ENCODE measurements at places on chromosomes 1 and 21.

GRCh38 chr1:87325982-87326738 lies 2.5 kb upstream of the LMO4 start:
- DNase-seq = no peak

GRCh38 chr1:215704089-215704860 lies 137.2 kb downstream of the KCTD3 start:
- DNase-seq = no peak

- DNase-seq = no peak
These were observed 54.5 kb downstream of the RRAGC start for GRCh38 chr1:38805036-38805435.

DNA sequence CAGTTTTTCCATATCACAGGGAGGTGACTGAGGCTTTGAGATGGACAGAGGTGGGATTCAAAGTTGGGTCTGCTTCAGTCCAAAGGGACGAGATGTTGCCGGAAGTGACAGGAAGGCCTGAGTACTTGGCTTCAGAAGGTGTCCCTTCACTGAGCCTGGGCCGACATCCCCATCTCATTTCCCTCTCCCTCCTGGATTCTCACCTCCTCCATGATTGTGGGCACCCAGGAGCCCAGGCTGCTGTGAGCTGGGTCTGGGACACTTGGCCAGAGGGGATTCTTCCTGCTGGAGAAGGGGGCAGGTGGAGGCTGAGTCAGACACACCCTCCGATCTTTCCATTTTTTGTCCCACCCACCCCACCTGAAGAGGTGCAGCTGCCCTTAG lies 2.8 kb upstream of the MRPS15 start:
- DNase-seq = no peak

DNA sequence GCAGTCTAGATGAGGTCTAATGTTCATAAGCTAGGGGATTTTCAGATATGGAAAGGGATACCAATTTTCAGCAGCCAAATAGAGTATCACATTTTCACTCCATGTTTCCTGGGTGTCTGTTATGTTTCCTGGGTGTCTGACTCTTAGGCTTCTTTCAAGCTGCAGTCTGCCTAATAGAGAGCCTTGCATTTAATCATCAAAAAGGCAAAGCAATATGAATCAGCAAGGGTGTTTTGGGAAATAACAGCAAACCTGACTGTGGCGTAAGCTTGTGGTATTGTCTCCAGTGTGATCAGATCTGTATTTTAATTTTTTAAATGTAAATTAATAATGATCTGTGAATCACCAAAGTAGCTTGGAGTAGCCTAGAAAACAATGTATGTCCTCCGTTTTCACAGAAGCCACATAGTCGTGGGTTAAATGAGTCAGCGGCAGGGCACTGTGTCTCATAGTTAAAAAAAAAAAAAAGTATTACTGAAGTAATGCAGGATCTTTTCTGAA lies 10.4 kb downstream of the LGALS8 start:
- no peak for DNase-seq

DNA sequence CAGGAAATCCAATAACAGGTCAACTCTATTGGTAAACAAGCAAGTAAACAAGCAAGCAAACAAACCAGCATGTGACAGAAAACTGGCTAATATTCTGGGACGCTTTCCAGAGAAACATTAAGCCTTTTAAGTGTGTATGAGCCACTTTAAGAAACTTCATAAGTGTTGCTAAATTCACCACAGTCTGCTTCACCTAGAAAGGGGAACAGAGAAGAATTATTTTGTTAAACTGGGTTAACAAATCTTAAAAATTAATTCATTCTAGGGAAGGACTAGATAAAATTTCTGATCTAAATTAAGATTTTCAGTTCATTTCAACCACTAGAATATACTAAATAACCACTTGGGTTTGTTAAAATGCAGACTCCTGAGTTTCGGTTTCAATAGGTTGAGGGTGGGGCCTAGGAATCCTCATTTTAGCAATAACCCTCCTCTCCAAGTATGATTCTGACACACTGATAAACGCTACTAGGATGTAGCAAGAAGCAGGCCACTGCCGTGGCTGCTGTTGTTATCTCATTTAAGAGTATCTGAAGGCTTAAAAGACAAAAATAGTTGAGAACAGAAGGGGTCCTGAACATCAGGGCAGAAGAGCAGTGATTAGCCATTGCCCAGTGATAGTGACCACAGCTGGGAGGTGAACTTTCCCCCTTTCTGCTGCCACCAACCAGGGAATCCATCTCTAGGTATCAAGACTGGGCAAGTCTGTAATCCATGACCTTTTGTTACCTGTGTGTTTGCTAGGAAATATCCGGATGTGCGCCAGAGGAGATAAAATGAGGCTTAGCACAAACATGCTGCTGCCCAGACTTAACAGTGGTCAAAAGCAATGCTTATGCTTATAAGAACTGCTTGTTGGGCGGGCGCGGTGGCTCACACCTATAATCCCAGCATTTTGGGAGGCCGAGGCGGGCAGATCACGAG lies 11.2 kb downstream of the CREG1 start:
- DNase-seq = no peak

- DNase-seq = no peak
These were observed 10.9 kb upstream of the SH2D1B start for GRCh38 chr1:162422662-162423375.

DNA sequence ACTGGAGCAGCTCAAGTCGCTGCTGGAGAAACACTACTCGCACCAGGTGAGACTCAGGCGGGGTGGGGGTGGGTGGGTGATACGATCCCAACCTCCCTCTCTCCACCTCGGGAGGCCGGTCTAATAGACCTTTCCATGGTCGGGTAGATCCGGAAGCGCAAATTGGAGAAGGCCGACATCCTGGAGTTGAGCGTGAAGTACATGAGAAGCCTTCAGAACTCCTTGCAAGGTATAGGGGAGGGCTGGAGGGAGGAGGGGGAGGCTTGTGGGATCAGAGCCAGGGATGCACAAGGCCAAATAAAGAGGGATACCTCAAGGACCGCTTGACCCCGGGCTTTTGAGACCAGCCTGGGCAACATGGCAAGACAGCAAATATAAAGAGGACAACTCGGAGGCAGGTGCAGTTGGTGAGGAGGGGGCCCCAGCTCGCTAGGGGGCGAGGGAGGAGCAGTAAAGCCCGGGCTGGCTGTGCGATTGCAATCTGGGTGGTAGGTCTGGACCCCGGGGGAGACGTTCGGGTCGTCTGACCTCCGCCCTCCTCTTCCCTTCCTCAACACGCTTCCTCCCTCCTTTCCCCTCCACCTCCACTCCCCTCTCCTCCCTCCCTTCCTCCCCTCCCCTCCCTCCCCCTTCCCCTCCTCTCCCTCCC lies 546 bp downstream of the HES3 start:
- no peak for DNase-seq

GRCh38 chr1:246383239-246383589 lies 123.9 kb downstream of the SMYD3 start:
- no peak for DNase-seq

GRCh38 chr1:39452540-39452939 lies 38.9 kb upstream of the BMP8A start:
- DNase-seq = no peak

DNA sequence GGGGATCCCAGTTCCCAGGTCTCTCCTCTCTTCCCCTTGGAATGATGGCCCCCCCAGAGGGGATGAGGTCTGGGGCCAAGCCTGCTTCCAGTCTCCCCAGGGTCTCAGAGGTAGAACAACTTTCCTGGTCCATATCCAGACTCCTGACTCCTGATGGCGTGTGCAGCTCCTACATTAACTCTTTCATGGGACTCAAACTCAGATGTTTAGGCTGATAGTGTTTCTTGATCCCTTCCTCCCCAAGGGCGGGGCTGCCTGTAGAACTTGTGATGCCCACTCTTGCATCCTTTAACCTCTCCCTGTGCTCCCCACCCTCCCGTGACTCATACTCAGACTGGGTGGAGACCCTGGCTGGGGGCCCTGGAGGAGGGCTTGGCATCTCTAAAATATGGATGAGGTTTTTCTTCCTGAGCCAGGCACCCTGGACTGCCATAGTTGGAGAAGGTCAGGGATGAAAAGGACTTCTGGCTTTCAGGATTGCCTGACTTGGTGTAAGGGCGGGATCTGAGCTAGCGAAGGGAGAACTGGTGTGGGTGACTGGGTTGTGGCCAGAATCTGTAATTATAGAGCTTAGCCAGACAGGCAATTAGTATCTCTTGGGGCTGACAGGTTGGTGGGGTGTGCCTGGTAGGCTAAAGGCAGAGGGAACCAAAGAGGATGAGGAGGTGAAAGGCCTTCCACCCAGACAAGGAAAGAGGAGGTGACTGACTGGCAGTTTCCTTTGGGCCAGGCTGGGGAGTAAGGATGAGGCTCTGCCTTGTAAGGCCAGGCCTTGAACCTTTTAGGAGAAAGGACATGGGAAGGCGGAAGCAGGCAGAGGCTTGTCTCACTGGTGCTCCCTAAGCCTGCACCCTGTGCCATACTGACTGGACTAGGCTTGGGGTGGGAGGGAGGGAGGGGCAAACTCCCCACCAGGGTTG lies 1.5 kb downstream of the ATP8B2 start:
- DNase-seq = no peak

DNA sequence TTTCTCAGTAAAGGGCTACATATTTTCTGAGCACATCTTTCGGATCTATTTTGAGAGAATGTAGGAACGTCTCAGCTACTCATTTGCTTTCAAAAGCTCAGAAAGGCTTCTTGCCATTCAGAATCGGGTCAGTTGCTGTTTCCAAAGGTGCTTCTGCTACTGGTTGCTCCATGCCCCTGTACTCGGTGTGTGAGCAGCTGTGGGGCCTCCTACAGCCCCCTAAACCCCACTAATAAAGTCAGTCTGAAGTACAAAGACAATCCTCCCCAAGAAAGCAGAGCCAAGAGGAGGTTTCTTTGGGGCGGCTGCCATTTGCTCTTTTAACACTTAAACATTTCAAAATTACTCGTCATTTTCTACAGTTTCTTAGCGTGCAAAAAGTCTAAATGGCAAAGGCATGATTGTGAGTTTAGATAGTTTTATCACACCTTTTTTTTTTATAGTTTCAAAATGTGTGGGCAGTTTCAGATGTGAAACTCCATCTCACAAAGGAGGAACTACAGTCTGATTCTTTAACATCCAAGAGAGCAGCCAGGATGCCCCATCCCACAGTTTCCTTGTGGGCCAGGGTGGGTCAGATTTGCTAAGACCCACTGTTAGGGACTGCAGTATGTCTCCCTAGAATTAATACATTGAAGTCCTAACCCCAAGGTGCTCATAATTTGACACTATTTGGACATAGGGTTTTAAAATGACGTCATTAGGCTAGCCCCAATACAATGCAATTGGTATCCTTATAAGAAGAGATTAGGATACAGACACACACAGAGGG lies 4.1 kb downstream of the RUNX1 start:
- no peak for DNase-seq

DNA sequence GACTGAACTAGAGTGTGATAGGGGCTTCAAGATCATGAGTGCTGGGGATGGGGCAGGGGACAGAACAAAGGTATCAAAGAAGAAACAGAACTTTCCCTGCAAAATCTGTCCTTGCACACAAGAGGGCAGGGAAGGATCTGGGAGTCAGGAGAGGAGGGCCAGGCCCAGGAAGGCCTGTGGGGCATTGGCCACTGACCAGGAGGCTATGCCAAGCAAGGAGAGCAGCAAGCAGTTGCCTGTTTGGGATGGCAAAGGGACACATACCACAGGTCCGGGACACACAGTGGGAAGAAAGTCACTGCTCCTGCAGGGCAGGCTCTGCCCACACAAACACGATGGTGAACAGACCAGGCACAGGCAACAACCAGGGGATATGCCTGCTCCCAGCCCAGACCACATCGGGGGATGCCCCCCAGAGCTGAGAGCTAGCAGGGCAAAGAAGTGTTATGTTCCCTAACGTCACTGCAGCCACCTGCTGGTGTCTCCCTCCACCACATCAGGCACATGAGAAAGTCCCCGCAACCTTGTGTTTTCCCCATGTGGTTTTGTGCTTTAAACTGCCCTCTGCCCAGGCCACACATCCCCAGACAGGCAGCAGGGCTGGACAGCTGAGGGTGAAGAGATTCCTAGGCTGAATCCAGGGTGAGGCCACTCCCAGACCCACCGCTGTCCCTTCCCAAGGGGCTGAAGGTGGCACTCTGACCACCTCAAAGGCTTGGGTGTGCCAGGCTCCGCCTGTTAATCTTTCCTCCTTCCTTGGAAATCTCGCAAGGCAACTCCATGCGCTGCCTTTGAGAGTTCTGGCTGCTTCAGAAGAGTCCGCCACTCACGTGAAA lies 53.6 kb downstream of the KIF21B start:
- DNase-seq = no peak

DNA sequence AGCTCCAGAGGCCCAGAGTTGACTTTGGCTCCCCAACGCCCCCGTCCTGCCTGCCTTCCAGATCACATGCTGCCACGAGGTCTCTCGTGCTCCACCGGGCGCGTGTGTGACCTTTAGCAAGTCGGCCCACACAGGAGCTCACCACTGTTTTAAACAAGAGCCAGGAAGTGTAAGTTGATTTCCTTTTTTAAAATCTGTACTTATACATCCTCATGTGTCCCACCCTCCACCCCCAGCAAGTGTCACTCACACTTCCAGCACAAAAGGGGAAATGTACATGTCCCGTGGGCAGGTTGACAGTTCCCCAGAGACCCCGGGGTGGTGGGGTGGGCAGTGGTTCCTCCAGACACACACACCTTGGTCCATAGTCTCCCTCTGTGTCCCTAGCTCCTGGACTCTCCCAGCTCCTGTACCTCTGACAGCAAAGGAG lies 84.4 kb downstream of the STUM start:
- DNase-seq = no peak

GRCh38 chr1:154157520-154158306 lies 2.8 kb upstream of the NUP210L start:
- DNase-seq = no peak

DNA sequence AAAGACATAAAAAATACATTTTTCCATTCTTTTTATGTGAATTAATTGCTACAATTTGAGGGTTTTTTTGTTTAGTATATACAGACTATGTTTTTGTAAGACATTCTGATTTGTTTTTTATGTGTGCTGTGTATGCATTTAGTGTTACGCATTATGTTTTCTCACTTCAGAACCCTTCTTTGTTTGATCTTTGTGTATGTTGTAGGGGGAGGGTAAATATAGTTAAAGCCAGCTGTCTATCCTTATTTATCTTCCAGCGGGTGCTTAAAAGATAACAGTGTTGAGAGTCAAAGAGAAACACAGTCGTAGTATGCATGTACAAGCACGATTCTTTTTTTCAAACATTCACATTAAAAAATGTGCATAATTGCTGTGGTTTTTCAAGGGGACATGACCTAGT lies 97.5 kb upstream of the KIAA1614 start:
- DNase-seq = no peak

DNA sequence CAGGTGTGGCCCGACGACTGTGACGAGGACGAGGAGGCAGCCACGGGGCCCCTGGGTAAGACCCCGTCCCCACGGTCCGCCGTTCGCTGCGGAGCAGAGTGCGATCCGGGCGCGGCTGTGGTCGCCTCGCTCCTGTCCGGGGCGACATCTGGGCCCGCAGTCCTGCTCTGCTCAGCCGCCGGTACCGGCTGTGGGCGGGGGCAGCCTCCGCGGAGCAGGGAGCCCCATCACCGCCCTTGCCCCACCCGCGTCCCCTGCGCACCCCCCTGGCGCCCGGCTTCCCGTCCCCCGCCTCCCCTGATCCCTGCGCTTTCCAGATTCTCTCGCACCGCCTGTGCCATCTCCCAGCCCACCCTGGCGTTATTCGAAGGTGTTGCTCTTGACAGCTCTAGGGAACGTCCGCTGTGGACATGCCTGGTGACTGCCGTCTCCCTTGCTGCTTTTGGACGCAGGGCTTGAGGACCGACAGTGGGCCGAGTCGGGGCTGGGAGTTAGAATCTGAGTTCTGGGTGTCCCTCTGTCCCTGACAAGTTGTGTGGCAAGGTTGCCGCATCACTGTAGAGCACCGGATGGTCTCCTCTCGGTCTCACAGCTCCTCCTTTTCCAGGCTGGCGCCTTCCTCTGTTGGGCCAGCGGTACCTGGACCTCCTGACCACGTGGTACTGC lies 596 bp downstream of the TOR3A start:
- DNase-seq = no peak

All from left forelimb (tissue), 1 donor.